ENCODE measurements at places on chromosomes 7 and 10. TPM values are rescaled to one million over a fixed set of nuclear protein-coding genes. Genes with fewer than 3 reads are reported as not detected.

GRID1 gene
- total RNA-seq: 2.7 TPM

TAC1 gene
- total RNA-seq: 3.0 TPM

GRCh38 chr7:159092701-159093121, 52.0 kb downstream of the VIPR2 start:
- DNase-seq: peak; percentile 34

- no peak for DNase-seq
Measured at GRCh38 chr7:28621369-28621841, 209.1 kb downstream of the CREB5 start.

GRCh38 chr7:74365322-74366022, 76.3 kb downstream of the CLIP2 start:
- peak; percentile 58 for DNase-seq

GRCh38 chr10:116761883-116762282, 19.5 kb upstream of the HSPA12A start:
- DNase-seq: no peak

GRCh38 chr10:110544958-110545537, 22.4 kb upstream of the SMC3 start:
- DNase-seq: no peak

DNA sequence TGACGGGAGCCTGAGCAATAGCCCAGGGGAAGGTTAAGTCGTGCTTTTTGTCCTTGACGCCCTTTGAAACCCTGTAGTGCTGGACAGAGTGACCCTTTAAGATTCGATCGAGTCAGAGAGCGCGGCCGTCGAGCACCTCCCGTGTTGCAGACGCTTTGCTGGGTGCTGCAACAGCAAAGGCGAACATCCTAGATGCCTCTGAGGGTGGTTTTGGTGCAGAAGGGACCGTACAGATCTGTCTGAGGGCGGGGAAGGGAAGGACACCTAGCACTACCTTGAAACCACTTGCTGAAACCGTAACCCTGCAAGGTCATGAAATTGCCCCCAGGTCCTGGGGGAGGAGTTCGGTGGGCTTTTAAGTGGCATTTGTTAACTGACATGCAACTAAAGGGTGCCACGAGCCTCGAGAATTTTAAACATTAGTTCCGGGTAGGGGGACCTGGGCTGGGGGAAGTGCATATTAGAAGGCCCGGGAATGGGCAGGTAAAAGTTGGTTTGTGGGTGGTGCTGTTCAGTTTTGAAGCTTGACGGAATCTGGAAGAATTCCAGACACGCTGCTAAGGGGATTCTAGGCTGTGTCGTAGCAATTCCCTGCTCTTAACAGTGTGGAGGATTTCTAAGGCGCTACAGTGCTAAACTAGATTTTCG, 786 bp downstream of the ATP5F1C start:
- DNase-seq: no peak

DNA sequence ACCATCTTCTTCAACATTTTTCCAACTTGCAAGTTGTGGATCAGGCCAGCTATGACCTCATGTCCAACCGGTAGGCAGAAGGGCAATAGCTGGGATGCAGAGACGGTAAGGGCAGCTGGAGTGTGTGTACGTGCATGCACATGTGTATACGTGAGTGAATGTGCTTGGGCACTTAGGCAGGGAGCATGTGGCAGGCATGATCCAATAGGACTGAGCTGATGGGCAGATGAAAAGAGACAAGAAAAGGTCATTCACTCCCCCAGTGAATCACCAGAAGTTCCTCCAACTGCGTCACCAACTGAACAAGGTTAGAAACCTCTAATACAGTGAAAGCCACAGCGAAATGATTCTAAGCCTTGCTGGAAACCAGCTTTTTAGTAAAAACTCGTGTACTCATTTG, 176.1 kb downstream of the FGFR2 start:
- DNase-seq: no peak

DNA sequence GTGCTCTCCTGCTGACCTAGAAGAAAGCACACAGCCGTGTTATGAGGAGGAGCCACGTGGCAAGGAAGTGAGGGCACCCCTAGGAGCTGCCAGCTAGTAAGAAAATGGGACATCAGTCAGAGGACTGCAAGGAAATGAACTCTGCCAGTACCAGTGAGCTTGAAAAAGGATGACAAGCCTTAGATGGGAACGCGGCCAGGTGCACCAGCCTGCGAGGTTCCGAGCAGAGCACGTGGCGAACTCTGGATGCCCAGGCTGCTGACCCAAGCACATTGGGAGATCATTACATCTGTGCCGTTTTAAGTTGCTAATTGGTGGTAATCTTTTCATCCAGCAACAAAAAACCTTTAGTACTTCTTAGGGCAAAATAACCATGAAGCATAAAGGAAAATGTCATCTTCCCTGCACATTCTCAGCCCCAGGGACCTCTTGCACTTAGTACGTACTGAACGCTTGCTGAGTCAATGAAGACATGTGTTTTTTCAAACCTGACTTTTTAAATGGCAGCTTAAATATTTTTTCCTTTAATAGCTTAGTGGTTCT, 69.4 kb downstream of the AMZ1 start:
- DNase-seq: peak; percentile 69

GRCh38 chr10:11440250-11441150, 170.9 kb downstream of the USP6NL start:
- DNase-seq: no peak

DNA sequence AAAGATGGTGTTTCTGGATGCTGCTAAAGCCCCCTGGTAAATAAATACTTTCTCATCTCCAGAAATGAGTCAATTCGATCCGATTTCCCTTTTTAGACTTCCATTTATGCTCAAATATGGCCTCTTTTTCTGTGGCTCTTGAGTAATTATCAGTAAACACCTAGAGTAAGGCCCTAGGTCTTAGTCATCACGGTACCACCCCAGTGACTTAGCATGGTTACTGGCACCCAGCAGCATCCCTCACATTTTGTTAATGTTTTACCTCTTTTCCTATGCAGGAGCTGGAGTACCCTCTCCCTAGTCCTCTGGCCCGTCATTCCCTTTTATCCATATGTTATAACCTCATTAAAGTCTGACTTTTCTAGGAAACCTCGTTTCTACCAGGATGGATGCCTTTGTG, 19.5 kb downstream of the CHN2 start:
- DNase-seq: no peak

GRCh38 chr7:158707610-158708009, 3.0 kb upstream of the NCAPG2 start:
- DNase-seq: no peak

GRCh38 chr7:29977886-29978651, 11.5 kb downstream of the SCRN1 start:
- DNase-seq: no peak

- DNase-seq: no peak
Measured at GRCh38 chr7:42181566-42181965, 55.4 kb downstream of the GLI3 start.
